ENCODE measurements at places on chromosomes 4 and X.

- DNase-seq: no peak
Measured at GRCh38 chr4:155900381-155900780, 3.1 kb upstream of the TDO2 start.

- no peak for DNase-seq
Measured at GRCh38 chr4:107710493-107711459, 9.3 kb downstream of the PAPSS1 start.

DNA sequence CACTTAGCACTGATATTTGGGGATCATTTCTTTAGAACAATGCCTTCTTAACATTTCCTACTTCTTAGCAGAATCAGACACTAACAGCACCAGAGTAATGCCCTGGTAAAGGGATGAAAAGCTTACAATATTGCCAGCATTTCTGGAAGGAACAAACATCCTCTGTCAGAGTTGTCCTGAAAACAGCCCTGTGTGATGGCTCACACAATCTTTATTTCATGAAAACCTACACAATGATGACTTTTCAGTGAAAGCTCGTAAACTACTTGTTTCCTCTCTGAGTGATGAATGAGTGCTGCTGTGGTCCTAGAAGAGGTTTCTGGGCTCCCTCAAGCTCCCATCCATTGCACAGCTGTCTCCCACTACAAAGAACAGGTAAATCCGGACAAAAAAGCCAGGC lies 52.8 kb downstream of the GPC4 start:
- no peak for DNase-seq

DNA sequence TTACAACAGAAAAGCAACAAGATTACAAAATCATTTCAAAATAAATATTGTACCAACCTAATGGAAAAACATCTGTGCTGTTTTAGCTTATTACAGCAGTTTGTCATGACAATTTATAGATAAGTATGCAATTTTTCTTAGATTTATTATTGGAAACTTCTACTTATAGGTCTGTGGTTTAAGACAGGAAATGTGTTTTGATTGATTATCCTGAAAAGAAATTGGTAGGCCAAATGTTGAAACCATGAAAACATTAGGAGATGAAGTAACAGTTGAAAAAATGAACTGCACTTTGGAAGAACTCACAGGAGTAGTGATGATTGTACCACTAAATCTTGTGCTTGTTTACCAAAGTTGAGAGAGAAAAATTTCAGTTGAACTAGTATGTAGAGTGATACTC lies 162.2 kb upstream of the GIMD1 start:
- DNase-seq: no peak

GRCh38 chr4:173488656-173489055 lies 41.4 kb downstream of the HAND2 start:
- DNase-seq: no peak

DNA sequence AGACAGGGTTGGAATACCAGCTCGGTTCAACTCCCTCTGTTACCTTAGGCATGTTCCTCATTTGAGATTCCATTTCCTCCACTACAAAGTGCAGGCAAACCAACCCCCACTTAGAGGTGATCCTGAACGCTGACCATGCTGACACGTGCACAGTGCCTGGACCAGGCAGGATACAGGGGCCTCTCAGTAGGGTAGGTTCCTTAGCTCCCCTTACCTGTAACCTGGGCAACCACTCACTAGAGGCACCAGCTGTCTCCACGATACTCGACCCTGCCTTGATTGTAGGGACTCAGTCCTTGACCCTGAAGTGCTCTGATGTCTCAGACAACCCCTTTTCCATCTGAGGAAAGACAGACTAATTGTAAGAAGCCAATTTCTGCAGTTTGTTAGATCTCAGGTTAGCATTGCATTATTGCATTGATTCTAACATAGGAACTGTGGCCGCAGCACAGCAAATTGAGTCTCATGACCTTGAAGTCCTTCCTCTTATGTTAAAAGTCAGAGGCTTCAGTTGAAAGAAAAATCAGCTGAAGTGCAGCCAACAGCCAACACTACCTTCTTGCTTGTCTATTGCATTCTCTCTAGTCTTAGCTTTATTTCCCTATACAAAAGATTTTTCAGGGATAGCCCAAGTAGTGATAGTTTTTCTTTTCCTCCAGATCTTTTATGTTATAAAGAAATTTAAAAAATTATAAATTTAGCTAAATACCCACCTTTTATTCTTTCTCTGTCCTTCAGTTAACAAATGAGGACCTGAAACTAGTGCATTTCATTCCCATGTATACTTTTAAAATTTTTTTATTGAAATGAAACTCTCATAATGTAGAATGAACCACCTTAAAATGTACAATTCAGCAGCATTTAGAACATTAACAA lies 11.2 kb upstream of the C1QTNF7 start:
- DNase-seq: no peak

DNA sequence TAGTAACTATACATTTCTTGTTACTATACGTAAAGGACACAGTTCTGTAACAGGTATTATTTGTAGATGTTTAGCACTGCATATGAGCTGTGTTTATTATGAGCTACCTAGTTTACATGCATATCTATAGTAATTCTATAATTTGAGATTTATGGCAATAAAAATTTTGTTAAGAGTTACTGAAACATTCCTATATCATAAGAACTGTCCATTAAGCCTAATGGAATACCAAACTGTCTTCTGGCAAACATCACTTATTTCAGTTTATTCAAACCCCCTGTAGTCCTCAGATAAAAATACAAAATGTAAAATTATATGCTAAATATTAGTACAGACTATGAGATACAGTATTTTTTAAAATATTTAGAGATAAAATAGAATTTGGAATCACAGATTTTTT lies 205.2 kb downstream of the ADGRL3 start:
- no peak for DNase-seq

- no peak for DNase-seq
Measured at GRCh38 chrX:119981286-119982070, 37.9 kb upstream of the NKAP start.

DNA sequence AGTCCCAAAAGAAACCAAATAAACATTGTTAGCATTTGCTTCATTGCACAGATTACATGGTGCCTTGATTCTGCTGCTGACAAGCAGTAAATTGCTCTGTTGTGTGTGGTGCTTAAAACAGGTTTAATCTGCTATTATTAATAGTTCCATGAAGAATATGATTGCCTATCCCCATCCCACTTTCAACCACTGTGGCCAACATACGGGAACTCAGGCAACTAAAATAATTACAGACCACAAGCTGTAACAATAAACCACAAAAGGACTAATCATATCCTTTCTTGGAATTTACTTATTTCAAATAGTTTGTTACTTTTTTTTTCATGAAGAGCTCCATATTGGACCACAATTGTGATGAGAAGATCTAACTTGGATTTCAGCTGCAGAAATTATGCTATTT lies 131.5 kb downstream of the PACRGL start:
- no peak for DNase-seq

- no peak for DNase-seq
Measured at GRCh38 chrX:129593137-129593536, 53.1 kb downstream of the OCRL start.

GRCh38 chr4:107793996-107794395 lies 30.7 kb upstream of the SGMS2 start:
- no peak for DNase-seq

- DNase-seq: no peak
Measured at GRCh38 chr4:1334579-1334895, 12.5 kb upstream of the UVSSA start.

GRCh38 chr4:2891294-2891693 lies 47.6 kb downstream of the ADD1 start:
- DNase-seq: no peak

Measured in activated CD4-positive, alpha-beta T cell treated with anti-CD3 and anti-CD28 coated beads for 24 hours (primary cell).